ENCODE measurements at places on chromosomes 1 and 21.

- DNase-seq, result no peak
These were observed 70.9 kb upstream of the HMCN1 start for GRCh38 chr1:185663332-185663731.

GRCh38 chr1:208997726-208998312 lies 585.7 kb upstream of the CAMK1G start:
- no peak for DNase-seq

DNA sequence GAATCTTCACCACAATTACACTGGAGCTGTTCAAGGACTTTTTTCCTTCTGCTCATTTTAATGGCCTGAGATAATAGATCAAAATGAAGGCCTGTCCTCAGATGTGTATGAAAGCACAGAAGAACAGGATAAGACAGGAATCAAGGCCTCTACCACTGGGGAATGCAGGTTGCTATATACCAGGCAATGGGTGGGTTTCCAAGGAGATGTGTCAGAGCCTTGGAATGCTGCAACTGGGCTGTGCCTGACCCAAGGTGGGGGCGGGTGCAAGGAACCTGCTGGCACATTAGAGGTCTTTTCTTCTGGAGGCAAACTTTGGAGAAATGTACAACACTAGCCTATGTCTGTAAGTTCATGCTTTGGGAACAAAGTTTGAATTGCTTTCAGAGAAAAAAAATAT lies 21.7 kb upstream of the LAMC2 start:
- no peak for DNase-seq

DNA sequence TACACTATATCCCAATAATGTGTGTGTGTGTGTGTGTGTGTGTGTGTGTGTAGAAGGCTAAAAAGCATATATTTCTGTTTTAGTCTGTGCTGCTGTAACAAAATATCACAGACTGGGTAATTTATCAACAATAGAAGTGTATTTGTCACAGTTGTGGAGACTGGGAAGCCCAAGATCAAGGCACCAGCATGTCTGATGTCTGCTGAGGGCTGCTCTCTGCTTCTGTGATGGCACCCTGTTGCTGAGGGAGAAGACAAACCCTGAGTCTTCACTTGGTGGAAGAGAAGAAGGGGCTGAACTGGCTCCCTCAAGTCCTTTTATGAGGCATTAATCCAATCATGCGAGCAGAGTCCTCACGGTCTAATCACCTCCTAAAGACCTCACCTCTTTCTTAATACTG lies 23.0 kb upstream of the RAB4A start:
- no peak for DNase-seq

DNA sequence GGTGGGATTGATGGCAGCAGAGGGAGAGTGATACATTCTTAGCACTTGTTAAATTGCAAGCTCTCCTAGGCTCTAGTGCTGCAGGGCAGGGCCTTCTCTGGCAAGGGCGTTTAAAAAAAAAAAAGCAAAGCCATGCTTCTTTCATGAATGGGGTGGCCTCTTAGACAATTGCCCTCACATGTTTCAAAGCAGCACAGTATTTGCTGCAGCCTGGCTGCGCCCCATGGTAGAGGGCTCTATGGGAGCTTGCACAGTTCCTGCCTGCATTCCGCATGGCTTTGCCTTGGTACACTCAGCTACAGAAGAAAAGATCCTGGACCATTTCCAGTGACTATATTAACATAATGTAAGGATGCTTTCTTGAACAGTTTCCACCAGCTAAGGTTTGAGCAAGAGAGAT lies 267.2 kb downstream of the ZNF648 start:
- DNase-seq, result no peak

DNA sequence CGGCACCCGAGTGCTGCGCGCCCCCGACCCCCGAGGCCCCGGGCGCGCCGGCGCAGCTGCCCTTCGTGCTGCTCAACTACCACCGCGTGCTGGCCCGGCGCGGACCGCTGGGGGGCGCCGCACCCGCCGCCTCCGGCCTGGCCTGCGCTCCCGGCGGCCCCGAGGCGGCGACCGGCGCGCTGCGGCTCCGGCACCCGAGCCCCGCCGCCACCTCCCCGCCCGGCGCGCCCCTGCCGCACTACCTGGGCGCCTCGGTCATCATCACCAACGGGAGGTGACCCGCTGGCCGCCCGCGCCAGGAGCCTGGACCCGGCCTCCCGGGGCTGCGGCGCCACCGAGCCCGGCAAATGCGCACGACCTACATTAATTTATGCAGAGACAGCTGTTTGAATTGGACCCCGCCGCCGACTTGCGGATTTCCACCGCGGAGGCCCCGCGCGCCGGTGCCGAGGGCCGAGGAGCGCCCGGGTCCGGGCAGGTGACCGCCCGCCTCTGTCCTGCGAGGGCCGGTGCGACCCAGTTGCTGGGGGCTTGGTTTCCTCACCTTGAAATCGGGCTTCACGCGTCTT lies 49.0 kb downstream of the SIM2 start:
- DNase-seq, result peak; percentile 87

DNA sequence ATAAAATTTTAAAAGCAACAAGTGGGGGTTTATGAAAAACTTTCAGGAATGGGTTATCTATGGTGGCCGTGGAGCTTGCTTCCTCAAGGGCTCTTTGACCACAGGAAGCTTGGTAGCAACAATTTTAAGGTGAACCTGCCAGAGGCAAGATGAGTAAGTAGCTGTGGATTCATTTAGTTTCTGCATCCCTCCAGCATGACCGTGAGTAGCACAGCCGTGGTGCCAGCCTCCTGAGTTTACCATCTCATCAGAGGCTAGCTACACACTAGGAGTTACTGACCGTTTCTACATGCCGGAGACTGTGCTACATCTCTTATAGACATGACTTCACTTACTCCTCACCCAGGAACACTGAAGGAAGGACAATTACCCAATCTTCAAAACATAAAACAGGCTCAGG lies 30.1 kb upstream of the PLEKHG5 start:
- no peak for DNase-seq

GRCh38 chr1:86195281-86195680 lies 38.7 kb upstream of the COL24A1 start:
- no peak for DNase-seq

- DNase-seq, result no peak
These were observed 57.2 kb downstream of the CDK18 start for GRCh38 chr1:205561501-205562203.

- peak; percentile 16 for DNase-seq
These were observed at the start of gene PLPP3 for GRCh38 chr1:56578963-56579875. PLPP3 (minus strand) TSS chr1:56579563; CDS start chr1:56579016, 547 bp downstream.

DNA sequence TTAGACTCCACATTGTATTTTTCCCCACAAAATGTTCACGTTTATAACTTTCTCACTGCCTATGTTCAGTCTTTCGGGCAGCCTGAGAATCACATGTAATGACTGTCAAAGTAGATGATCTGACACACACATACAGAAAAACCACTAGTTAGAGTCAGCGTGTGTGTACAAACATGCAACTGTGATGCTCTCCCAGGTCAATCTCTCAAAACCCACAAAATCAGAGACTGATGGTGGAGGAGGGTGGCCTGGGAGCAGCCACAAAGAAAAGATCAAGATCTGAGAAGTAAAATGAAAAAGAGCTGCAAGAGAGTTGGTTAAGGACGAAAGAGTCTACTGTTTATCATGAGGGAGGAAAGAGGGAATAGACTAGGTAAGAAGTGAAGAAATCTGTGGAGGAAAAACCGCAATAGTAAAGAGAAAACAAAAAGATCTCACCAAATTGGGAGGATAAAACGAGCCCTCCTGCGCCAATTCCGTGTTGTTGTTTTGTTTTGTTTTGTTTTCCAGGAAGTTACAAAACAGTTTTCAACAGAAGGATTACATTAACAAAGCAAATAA lies 2.3 kb downstream of the EGLN1 start:
- DNase-seq, result peak; percentile 16

GRCh38 chr1:183039985-183040447 lies 16.8 kb downstream of the LAMC1 start:
- no peak for DNase-seq

GRCh38 chr1:81327743-81328142 lies 473.0 kb upstream of the ADGRL2 start:
- no peak for DNase-seq

- DNase-seq, result peak; percentile 82
These were observed 7.0 kb downstream of the PTCH2 start for GRCh38 chr1:44835738-44836675.

DNA sequence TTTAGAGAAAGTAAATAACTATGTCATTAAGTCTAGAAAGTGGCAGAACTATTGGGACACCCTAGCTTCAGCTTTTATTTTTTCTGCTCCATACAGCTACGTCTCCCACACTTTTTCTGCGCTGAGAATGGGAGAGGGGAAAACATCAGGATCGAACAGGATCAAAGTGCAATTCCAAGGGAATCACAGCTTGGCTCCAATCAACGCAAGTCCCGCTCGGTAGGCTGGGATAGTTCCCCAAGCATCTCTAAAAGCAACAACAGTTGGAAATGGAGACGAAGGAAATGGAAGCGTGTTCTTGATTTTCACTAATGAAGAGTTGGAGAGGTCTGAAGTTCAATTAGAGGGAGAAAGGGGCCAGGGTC lies 536 bp downstream of the HMGCL start:
- DNase-seq, result no peak

DNA sequence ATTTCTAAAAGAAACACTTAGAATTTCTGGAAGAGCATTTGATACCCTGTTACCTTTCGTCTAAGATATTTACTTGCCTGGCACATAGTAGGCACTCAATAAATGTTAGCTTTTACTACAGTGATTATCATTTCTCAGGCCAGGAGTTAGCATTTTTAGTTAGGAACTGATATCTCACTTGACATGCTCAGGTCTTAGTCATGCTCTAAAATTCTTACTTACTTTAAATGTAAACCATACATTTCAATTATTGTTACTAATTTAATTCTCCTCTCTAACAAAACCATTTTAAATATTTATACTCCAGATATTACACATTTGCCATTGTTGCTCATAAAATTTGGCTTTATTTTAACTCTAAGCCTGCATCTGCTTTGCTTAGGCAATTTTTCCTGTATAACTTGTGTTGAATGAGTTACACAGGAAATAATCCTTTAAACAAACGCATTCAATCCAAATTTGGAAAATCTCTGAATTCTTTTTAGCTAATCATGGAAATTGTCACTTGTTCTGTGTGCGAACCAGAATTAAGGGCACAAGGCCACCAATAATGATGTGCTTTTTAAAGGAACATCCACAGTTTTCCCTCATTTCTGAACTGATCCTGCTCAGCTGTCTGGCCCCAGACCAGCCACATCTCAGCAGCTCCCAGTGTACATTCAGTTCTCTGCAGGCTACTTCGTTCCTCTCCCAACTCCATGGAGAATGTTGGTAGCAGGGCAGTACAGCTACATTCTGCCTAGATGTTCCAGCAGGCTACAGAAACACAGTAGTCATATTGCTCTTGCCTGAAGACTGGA lies 15.6 kb downstream of the NIBAN1 start:
- DNase-seq, result no peak

DNA sequence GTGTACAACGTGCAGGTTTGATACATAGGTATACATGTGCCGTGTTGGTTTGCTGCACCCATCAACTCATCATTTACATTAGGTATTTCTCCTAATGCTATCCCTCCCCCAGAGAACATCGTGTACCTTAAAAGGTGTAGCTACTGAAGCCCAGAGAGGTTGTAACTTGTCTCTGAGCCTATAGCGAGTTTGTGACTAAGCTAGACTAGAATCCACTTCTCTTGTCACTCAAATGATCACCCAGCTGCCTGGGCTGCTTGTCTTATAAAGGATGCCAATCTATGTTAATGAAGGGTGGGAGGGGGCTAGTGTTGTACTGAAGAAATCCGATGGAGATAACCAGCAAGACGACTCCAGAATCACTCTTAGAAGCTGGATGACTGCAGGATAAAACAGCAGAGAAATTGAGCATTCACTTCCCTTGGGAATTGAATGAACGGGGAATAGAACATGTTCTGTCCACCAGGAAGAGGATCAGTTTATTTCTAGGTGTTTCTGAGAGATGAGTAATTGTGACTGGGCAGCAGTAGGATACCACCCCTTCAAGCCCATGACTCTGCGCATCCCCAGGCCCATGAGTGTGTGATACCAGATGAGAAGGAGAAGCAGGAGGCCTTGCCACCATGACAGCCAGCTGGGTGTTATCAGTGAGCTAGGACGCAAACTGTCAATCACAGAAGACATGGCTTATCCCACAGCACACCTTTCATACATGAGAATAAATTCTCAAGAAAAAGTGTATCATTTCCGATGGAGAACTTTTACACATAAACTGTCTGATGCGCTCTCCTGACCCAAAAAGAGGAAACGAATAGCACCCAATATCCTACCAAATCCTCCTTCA lies 390.4 kb downstream of the NTNG1 start:
- no peak for DNase-seq

DNA sequence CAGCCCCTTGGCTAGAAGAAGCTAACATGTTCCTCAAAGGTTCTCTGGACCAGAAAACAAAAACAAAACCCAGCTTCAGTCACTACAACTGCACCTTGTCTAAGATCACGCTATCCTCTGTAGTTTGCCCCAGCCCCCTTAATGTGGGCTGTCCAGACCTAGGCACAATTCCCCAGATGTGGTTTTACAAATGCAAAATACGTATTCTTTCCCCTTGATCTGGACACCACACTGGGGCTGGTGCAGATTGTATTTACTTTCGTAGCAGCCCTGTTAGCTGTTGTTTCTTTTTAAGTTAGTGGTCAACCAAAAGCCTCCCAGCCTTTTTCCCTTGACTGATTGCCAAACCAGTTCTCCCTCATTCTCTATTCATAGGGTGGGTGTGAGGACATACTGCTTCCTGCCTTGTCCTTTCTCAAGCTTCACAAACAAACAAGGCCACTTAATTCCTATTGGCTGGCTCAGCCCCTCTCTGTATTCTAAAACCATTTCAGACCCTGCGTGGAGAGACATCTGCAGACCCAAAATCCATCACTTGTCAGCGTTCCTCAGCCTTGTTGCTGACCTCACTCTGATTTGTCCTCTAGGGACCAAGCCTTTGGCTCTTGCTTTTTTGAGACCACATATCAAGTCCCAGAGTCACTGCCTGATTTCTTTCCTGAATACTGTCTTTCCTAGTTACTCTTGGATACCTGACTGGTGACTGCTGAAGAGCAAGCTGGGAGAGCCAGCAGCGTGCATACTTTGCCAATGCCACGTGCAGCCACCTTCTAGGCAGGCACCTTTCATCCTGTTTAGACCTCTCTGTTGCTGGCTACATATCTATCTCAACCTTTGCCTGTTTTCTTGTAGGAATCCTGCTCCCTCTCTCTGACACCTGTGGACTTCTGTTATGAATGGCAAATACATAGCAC lies 96.4 kb upstream of the RAB3GAP2 start:
- DNase-seq, result no peak

DNA sequence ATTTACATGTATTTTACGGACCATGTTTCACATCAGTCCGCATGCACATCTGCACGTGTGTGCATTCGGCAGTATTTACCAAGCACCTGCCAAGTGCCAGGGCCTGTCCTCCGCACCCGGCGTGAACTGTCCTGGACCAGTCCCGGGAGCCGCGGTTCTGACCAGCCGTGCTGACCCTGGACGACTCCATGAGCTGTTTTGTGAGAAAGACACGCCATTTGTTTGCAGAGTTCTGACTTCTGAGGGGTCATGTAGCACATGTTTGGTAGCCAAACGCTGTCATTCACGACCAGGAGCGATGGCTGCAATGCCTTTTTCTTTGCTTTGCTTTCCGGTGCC lies 3.3 kb upstream of the OLIG2 start:
- DNase-seq, result no peak

GRCh38 chr1:119975006-119975405 lies 78.7 kb upstream of the ADAM30 start:
- no peak for DNase-seq

- no peak for DNase-seq
These were observed 40.8 kb downstream of the SORT1 start for GRCh38 chr1:109356915-109357314.

Data from K562 (cell line).